ENCODE measurements at places on chromosomes 4 and X.
A peak's percentile ranks its signal among the peaks of the same experiment; 100 is the strongest.

DNA sequence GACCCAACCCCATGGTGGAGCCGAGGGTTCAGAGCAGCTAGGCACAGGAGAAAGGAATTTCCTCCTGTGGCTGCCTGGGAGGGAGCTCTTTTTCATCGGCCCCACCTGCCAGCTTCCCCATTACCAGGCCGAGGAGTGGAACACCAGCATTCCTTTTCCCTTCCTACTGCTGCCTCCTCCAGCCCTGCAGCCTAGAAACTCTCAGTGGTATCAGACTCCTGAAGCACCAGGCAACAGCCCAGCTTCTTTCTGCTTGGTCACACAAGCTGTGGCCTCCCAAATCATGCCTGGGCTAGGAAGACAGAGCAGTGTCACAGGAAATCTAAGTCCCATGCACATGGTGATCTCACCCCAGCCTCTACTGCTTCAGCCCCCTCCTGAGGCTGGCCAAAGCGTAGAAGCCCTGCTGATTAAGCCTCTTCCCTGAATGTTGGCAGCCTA is 30.1 kb downstream of the RTL5 start:
- H3K36me3 ChIP-seq, result no peaks in the 10 kb centered on the region
- H3K4me1 ChIP-seq, result peaks cover 13% of the 10 kb centered on the region
- no peaks in the 10 kb centered on the region for H3K27me3 ChIP-seq
- no peak overlapping the region for H3K4me3 ChIP-seq
- H3K27ac ChIP-seq, result peak overlapping the region; percentile 34

- H3K27ac ChIP-seq, result no peak overlapping the region
- no peak overlapping the region for H3K4me3 ChIP-seq
- H3K36me3 ChIP-seq, result no peaks in the 10 kb centered on the region
- DNase-seq, result no peak
- H3K27me3 ChIP-seq, result no peaks in the 10 kb centered on the region
These were observed 54.0 kb upstream of the PLAC1 start for GRCh38 chrX:134712272-134712671.

GRCh38 chrX:4091046-4091760 is 377.8 kb upstream of the PRKX start:
- no peak overlapping the region for H3K4me3 ChIP-seq
- no peaks in the 10 kb centered on the region for H3K4me1 ChIP-seq
- H3K27me3 ChIP-seq, result no peaks in the 10 kb centered on the region
- H3K27ac ChIP-seq, result no peak overlapping the region

- peak overlapping the region; percentile 96 for H3K4me3 ChIP-seq
- DNase-seq, result no peak
- H3K36me3 ChIP-seq, result no peaks in the 10 kb centered on the region
- H3K4me1 ChIP-seq, result peaks cover 4% of the 10 kb centered on the region
These were observed 671 bp upstream of the EIF4E start for GRCh38 chr4:98929341-98930267.

DNA sequence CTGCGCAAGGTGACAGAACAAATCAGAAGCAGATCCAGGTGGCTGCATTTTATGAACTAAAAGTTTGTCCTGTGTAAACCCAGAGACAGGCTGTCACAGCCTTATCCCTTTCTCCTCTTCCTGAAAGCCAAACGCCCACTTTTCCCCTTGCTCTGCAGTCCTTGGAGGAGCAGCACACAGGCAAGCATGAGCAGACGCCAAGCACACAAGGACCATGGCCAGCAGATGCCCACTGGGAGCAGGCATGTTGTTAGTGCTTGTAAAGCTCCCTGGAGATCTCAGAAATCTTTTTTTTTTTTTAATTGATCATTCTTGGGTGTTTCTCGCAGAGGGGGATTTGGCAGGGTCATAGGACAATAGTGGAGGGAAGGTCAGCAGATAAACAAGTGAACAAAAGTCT is 11.5 kb upstream of the HOPX start:
- H3K4me1 ChIP-seq, result peaks cover 5% of the 10 kb centered on the region
- no peak overlapping the region for H3K4me3 ChIP-seq
- DNase-seq, result no peak
- no peaks in the 10 kb centered on the region for H3K36me3 ChIP-seq

DNA sequence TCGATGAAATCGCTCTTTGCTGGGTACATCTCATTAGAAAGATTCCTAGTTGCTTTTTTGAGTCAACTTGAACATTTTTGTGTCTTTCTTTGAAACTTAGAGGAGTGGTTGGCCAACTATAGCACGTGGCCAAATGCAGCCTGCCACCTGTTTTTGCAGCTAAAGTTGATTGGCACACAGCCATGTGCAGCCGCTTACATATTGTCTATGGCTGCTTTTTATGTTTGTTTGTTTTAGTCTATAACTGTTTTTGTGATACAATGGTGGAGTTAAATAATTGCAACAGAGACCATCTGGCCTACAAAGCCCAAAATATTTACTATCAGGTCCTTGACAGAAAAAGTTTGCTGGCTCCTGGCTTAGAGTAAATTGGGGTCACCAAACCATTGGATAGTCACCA is 86.3 kb downstream of the CLCN4 start:
- H3K36me3 ChIP-seq, result no peaks in the 10 kb centered on the region
- no peaks in the 10 kb centered on the region for H3K27me3 ChIP-seq
- H3K4me1 ChIP-seq, result no peaks in the 10 kb centered on the region
- no peak overlapping the region for H3K4me3 ChIP-seq
- DNase-seq, result no peak

GRCh38 chr4:86846921-86847320 is 2.3 kb downstream of the SLC10A6 start:
- no peak overlapping the region for H3K27ac ChIP-seq
- no peaks in the 10 kb centered on the region for H3K27me3 ChIP-seq
- H3K4me1 ChIP-seq, result no peaks in the 10 kb centered on the region

DNA sequence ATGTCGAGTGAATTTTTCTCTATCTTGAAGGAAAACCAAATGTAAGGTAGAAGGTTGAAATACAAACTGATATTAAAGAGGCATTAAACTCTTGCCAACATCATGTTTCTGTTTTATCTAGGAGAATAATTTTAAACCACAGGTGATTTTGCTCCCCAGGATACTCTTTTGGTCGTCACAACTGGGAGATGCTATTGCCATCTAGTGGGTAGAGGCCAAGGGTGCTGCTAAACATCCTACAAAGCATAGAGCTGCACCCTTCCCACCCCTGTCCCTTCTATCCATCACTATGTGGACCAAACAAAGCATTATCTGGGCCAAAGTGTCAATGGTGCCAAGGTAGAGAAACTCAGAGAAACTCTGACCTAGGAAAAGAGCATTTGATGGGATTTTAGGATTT is 154.6 kb upstream of the MAGEB2 start:
- H3K4me1 ChIP-seq, result no peaks in the 10 kb centered on the region
- no peaks in the 10 kb centered on the region for H3K27me3 ChIP-seq
- H3K27ac ChIP-seq, result no peak overlapping the region
- peak; percentile 43 for DNase-seq
- H3K36me3 ChIP-seq, result no peaks in the 10 kb centered on the region

DNA sequence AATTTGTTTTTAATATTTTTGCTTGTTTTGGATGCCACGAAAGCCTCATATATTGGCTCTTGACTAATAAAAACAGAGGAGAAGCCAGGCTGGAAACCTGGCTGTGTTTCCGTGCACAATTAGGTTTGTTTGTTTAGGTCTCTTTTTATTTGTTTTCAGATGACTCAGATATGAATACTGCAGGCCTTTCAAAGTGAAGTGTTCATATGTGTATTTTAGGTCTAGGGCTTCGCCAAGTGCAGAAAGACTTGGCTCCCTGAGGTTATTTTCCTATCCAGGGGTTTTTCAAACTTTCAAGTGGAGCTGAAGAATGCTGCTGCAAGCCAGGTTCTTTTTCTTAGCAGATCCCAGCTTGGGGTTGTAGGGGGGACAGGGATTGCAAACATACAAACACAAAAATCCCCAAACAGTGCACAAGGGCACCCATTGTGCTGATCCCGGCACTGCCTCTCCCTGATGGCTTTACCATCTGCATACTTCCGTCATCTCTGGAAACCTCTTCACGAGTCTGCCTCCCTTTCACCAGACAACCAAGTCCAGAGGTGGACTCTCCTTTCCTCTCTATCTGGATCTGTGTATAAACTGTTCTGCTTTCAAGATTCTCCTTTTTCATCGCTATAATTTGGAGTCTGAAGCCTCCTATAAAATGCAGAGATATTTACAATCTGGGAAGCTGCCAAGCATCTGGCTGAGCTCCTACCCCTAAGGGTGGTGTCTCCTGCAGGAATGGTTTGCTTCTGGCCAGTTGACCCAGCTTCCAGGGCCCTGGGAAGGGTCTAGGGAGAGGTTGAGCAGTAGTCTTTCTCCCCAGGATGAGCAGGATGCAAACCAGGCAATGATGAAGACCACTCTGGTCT is 108.6 kb downstream of the SMIM20 start:
- H3K27me3 ChIP-seq, result no peaks in the 10 kb centered on the region
- H3K4me1 ChIP-seq, result no peaks in the 10 kb centered on the region
- no peak overlapping the region for H3K27ac ChIP-seq
- no peaks in the 10 kb centered on the region for H3K36me3 ChIP-seq
- H3K4me3 ChIP-seq, result no peak overlapping the region

DNA sequence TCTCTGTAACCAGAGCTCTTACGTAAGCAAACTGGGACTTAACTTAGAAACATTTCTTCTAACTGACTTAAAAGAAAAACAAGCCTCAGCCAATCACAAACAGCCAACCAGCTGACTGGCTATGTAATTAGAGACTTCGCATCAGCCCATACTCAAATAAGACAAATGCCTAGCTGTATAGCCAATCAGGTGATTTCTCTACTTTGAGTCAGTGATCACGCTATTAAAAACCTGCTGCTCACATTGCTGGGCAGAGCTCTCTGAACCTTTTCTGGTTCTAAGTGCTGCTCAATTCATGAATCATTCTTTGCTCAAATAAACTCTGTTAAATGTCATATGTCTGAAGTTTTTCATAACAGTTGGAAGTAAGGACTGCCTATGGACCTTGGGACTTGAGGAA is 9.9 kb upstream of the SMIM10L2A start:
- H3K27me3 ChIP-seq, result no peaks in the 10 kb centered on the region
- no peak for DNase-seq
- H3K4me3 ChIP-seq, result no peak overlapping the region
- no peaks in the 10 kb centered on the region for H3K36me3 ChIP-seq
- H3K27ac ChIP-seq, result no peak overlapping the region

- no peak overlapping the region for H3K27ac ChIP-seq
- DNase-seq, result peak; percentile 94
- H3K36me3 ChIP-seq, result no peaks in the 10 kb centered on the region
These were observed 146.7 kb upstream of the PSAPL1 start for GRCh38 chr4:7581477-7581876.

GRCh38 chr4:45120163-45120562 is 393.8 kb upstream of the GNPDA2 start:
- no peak overlapping the region for H3K4me3 ChIP-seq
- H3K4me1 ChIP-seq, result peaks cover 8% of the 10 kb centered on the region
- no peak for DNase-seq
- no peaks in the 10 kb centered on the region for H3K36me3 ChIP-seq

DNA sequence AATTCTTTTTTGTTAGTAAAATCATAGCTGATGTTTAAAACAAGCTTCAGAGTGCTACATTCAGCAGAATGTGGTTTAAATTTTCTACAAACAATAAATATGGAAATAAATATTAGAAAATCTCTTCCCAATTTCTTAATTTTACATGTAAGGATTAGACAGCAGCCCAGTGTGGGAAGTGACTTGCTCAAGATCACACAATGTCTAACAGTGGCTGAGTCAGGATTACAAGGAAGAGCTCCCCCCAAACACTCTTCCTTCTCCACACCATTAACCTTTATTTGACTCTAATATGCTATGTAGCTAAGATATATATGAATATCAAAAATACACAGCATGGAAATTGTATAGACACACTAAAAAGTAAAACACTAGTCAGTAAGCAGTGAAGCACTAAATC is 59.5 kb downstream of the SLC10A7 start:
- no peak overlapping the region for H3K27ac ChIP-seq
- no peaks in the 10 kb centered on the region for H3K36me3 ChIP-seq
- no peak for DNase-seq

DNA sequence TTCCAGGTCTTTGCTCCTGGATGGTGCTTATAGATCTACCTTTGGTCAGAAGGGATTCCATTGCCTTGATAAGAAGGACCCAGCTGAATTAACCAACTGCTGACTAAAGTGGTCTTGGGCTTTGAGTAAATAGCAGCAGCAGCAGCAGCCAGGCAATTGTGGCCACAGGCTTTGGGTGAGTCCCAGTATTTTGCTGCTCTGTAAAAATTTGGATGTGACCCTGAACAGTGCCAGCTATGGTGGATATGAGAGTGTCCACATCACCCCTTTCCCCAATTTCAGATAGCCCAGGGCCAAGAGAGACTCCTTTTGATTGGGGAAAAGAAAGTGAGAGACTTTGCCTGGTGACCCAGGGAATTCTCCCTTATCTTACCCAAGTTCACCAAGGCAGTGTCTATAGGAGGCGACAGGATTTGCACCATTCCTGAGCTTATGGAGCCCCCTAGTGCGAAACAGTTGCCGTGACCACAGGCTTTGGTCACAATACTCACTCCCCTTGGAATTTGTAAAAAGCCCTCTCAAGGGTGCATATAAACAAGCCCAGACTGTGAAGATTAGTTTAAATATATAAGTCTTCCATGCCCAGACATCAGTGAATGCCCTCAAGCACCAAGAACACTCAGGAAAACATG is 518.0 kb downstream of the TMA16 start:
- no peaks in the 10 kb centered on the region for H3K27me3 ChIP-seq
- H3K4me3 ChIP-seq, result no peak overlapping the region
- H3K27ac ChIP-seq, result no peak overlapping the region
- DNase-seq, result peak; percentile 71

DNA sequence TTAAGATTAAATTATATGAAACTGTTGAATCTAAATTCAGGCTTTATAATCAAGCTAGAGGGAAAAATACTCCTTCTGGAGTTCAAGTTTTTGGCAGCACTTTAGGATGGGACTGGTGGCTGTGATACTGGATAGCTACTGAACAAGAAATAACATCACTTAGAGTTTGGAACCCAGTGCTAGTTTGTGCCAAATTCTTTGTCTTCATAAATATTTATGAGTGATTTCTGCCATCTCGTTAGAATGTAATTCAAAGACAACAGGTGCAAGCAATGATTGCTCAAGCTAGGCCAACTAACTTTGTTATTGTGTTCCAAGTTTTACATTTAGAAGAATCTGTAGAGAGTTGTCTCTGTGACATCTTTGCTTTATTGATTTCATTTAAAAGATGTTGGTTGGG is 417.9 kb downstream of the FAT4 start:
- no peaks in the 10 kb centered on the region for H3K36me3 ChIP-seq
- no peak for DNase-seq
- no peak overlapping the region for H3K27ac ChIP-seq
- no peaks in the 10 kb centered on the region for H3K27me3 ChIP-seq

DNA sequence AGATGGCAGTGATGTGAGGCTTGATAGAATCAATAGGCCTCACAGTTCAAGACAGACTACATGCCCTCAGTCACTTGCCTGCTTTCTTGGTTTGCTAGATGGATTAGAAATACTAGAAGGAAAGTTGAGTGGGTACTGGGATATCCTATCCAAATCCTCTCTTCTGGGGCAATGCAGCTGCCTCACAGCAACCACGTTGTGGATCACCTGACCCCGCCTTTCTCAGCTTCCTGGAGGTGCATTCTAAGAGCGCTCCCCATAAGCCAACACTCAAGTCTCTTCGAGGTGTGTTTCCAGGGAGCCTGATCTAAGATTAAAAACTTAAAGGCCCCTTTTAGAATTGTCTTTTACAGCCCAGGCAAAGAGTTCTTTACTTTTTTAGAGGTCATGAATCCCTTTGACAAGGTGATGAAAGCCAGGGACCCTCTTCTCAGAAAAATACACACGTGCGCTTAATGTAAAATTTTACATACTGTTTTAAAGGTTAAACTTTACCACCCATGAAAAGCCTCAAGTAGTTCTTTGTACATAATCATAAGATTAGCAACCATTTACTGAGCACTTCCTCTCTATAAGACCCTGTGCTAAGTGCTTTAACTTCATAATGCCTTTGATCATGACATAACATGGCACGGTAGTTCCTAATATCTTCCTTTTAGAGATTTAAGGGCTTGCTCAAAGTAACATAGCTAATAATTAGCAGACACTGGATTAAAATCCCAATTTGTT is 840 bp upstream of the RPL34 start:
- peaks cover 27% of the 10 kb centered on the region for H3K36me3 ChIP-seq
- H3K4me3 ChIP-seq, result peak overlapping the region; percentile 74
- no peaks in the 10 kb centered on the region for H3K27me3 ChIP-seq
